ENCODE measurements at places on chromosomes 7 and 10. TPM values are rescaled to one million over a fixed set of nuclear protein-coding genes. Genes with fewer than 3 reads are reported as not detected.

Gene NEBL
- total RNA-seq: not detected

Gene SPDYE6
- total RNA-seq: not detected

Gene PRLHR
- total RNA-seq: not detected

Gene NOLC1
- total RNA-seq: 20.2 TPM

Gene SH3PXD2A
- 45.5 TPM for total RNA-seq

Gene C7orf33
- not detected for total RNA-seq

Gene ANXA8L1
- not detected for total RNA-seq

Gene STK31
- total RNA-seq: not detected

Gene TEX47
- total RNA-seq: not detected

Gene OR2A42
- total RNA-seq: not detected

Gene UCMA
- total RNA-seq: not detected

Gene HTR7
- 21.2 TPM for total RNA-seq

Gene C10orf67
- total RNA-seq: not detected

Gene ATOH7
- not detected for total RNA-seq

Gene TMEM213
- total RNA-seq: not detected

Gene CNPY1
- not detected for total RNA-seq

Gene CC2D2B
- total RNA-seq: 0.07 TPM

Gene CCDC3
- total RNA-seq: 64.4 TPM

Gene CUZD1
- total RNA-seq: 0.52 TPM

Gene CTAGE6
- total RNA-seq: 1.1 TPM

Gene ARF5
- 94.2 TPM for total RNA-seq

Gene LMOD2
- not detected for total RNA-seq

Gene SFRP4
- total RNA-seq: 95.2 TPM

Gene TSPAN12
- 5.2 TPM for total RNA-seq

Gene PLA2G12B
- total RNA-seq: not detected

Gene RTKN2
- total RNA-seq: 3.3 TPM

Gene SLC26A5
- not detected for total RNA-seq

Gene SPOCK2
- 0.69 TPM for total RNA-seq

Gene SRGN
- 498 TPM for total RNA-seq
